ENCODE measurements at places on chromosomes 6 and 20. TPM values are rescaled to one million over a fixed set of nuclear protein-coding genes. Genes with fewer than 3 reads are reported as not detected.

MAS1 gene
- not detected for polyA plus RNA-seq

DNA sequence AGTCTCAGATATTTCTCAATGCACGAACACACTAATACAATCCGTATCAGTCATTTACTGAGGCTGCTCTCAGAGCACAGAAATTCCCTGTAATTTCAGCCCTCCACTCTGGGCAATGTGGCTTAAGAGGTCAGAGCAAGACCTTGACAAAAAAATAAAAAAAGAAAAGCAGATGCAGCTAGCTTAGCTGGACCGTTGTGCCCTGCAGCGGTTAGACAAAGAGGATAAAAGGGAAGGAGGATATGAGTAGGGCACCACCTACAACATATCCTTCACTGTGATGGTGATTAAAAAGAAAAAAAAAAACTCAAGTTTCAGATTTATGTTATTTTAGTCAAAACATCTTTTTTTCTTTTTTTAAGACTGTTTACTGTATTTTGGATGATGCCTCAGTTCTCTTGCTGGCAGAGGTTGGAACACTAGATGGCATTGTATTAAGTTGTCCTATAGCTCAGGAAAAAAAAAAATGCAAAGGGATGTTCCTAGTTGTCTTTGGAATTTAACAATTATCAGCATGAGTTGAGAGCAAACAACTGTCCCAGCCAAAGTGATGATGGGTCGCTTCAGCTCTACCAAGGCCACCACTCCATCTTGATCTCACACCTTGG, 59.9 kb downstream of the ANKEF1 start:
- H3K4me1 ChIP-seq, result no peaks in the 10 kb centered on the region
- H3K27me3 ChIP-seq, result no peaks in the 10 kb centered on the region
- H3K36me3 ChIP-seq, result no peaks in the 10 kb centered on the region
- no peak overlapping the region for H3K27ac ChIP-seq
- DNase-seq, result no peak

AURKA gene
- 2.8 TPM for polyA plus RNA-seq

DNA sequence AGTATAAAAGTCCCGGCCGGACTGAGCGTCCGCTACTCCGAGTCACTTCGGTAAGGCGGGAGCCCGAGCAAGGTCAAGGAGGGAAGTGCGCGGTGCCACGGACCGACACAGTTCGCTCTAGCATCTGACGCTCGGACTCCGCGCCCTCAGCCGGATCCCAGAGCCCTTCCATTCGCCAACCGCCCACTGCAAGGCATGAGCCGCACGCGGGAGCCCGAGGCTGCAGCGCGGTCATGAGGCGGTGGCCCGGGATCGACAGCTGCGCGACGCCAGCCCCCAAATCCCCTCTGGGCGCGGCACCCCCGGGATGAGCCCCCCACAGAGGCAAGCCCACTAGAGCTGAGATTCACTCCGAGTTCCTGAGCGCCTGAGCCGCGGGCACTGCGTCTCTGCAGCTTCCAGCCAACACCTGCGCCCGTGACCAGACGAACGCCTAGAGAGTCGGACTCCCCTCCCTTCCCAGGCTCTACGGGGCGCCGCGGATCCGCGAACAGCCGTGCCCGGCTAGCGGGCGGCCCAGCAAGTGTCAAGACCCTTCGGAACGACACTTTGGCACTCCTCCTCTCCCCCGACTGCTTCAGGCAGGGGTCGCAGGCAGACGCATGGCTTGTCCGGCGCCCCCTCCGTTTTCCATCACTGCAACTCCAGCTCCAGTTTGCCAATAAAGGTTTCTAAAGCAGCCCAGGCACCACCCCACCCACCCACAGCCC, 725 bp upstream of the ISM1 start:
- peak overlapping the region; percentile 14 for H3K4me3 ChIP-seq
- peaks cover 20% of the 10 kb centered on the region for H3K4me1 ChIP-seq
- H3K27ac ChIP-seq, result peak overlapping the region; percentile 37
- peak; percentile 28 for DNase-seq
- H3K36me3 ChIP-seq, result no peaks in the 10 kb centered on the region

DNA sequence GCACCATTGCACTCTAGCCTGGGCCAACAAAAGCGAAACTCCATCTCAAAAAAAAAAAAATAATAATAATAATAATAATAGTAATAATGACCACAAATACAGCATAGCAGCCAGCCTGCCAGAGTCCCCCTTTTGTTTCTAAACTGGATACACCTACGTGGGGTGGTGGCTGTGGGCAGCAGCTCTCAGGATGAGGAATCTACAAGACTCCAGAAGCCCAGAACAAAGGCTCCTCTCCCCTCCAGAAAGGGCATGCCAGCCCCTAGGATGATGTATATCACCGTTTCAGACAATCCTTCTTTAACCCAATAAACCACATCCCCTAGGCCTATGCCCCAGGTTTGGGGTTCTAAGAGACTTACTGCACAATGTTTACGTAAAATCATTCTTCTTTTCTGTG, 155.9 kb downstream of the QRSL1 start:
- H3K27ac ChIP-seq, result no peak overlapping the region
- H3K4me3 ChIP-seq, result no peak overlapping the region
- H3K27me3 ChIP-seq, result no peaks in the 10 kb centered on the region
- no peak for DNase-seq
- H3K36me3 ChIP-seq, result no peaks in the 10 kb centered on the region

- peaks cover 23% of the 10 kb centered on the region for H3K4me1 ChIP-seq
- no peaks in the 10 kb centered on the region for H3K27me3 ChIP-seq
- peaks cover 16% of the 10 kb centered on the region for H3K36me3 ChIP-seq
- H3K4me3 ChIP-seq, result peak within 1 kb of the TSS; percentile 84
Measured at GRCh38 chr6:31806470-31807272, at the start of gene LSM2. Gene LSM2, minus strand, starts transcription at chr6:31806966. Its CDS starts 209 bp downstream, at chr6:31806757.

DNA sequence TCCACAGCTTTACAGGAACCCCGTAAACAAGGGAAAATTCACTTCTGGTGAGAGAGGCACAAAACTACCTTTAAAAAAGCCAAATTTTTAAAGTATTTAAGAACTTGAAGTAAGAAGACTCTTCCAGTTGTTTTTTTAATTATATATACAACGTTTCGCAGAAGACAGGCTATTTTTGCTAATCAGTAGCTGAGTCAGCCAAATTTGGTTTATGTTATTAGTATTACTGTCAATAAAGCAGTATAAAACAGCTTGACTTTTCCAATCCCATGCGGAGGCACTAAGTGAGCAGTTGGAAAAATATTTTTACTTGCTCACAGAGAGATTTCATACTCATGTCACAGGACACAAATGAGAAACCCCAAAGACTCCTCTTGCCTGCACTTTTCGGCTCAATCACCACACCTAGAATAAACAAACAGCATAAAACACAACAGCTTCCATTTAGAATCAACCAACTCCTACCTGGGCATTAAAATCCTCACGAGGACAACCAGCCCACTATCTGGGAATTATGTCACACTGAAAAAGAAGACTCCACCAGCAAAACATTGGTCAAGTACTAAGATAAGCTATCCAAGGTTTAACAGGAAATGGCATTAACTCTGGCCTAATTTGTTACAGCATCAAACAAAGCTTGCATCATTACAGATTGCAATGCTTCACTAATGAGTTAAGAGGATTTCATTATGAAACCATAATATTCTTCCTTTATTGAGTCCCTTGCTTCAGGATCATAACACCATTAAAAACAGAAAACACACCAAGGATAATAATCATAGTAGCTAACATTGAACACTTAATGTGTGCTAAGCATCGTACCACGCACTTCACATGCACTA, 26.3 kb downstream of the ELOVL5 start:
- H3K36me3 ChIP-seq, result no peaks in the 10 kb centered on the region

GRCh38 chr6:123869334-123869733, 65.7 kb downstream of the NKAIN2 start:
- no peaks in the 10 kb centered on the region for H3K27me3 ChIP-seq
- no peak for DNase-seq
- no peak overlapping the region for H3K27ac ChIP-seq
- no peak overlapping the region for H3K4me3 ChIP-seq
- no peaks in the 10 kb centered on the region for H3K4me1 ChIP-seq
- H3K36me3 ChIP-seq, result no peaks in the 10 kb centered on the region

STMND1 gene
- polyA plus RNA-seq, result not detected

TFAP2B gene
- polyA plus RNA-seq, result not detected

MUCL3 gene
- polyA plus RNA-seq, result not detected

CABLES2 gene
- 0.45 TPM for polyA plus RNA-seq

MYMX gene
- not detected for polyA plus RNA-seq

DNA sequence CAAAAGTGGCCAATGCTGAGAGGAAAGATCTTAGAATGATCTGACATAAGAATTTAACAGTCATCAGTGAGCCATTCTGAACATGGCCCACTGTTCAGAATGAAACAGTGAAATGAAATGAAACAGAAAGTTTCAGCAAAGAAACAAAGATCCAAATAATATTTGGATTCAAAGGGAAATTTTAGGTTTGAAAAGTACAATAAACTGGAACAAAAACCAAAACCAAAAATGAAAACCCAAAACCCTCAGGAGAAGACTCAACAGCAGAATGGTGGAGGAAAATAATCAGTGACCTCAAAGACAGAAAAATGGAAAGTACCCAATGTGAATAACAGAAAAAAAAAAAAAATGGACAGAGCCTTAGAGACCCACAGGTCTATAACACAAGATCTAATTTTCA, 66.1 kb upstream of the EMILIN3 start:
- H3K36me3 ChIP-seq, result peaks cover 18% of the 10 kb centered on the region
- DNase-seq, result no peak
- peaks cover 34% of the 10 kb centered on the region for H3K4me1 ChIP-seq
- H3K27ac ChIP-seq, result no peak overlapping the region
- H3K4me3 ChIP-seq, result no peak overlapping the region

DNA sequence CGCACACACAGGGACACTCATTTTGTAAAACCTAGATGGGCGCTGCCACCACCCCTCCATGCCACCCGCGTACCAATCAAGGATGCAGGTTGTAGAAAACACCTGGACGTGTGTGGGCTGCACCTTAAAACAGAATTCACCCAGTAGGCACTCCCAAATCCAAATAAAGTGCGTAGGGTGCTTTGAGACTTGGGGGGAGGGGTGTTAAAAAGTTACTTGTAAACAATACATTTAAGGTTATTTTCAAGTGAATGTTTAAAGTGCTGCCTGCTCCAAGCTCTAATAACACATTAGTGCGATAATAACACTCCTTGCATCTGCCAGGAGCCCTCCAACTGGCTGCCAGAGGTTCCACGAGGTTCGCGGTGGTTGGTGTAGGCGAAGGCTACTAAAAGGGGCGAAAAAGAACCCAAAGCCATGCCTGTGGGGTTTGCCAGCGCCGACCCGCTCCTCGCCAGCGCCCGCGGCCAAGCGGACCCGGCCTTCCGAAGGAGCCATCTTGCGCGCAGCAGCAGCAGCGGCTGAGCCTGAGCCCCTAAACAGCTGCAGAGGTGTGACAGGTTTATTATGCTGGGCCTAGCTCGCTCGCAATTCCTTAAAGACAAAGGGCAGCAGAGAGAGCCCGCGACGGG, 11.5 kb downstream of the FOXC1 start:
- no peak overlapping the region for H3K27ac ChIP-seq
- H3K36me3 ChIP-seq, result no peaks in the 10 kb centered on the region
- H3K4me3 ChIP-seq, result no peak overlapping the region
- H3K27me3 ChIP-seq, result peaks cover 11% of the 10 kb centered on the region
- no peak for DNase-seq
- peaks cover 15% of the 10 kb centered on the region for H3K4me1 ChIP-seq

- no peaks in the 10 kb centered on the region for H3K27me3 ChIP-seq
- no peaks in the 10 kb centered on the region for H3K4me1 ChIP-seq
- H3K27ac ChIP-seq, result no peak overlapping the region
- H3K4me3 ChIP-seq, result no peak overlapping the region
Measured at GRCh38 chr6:76774781-76775384, 688.4 kb downstream of the HTR1B start.

DNA sequence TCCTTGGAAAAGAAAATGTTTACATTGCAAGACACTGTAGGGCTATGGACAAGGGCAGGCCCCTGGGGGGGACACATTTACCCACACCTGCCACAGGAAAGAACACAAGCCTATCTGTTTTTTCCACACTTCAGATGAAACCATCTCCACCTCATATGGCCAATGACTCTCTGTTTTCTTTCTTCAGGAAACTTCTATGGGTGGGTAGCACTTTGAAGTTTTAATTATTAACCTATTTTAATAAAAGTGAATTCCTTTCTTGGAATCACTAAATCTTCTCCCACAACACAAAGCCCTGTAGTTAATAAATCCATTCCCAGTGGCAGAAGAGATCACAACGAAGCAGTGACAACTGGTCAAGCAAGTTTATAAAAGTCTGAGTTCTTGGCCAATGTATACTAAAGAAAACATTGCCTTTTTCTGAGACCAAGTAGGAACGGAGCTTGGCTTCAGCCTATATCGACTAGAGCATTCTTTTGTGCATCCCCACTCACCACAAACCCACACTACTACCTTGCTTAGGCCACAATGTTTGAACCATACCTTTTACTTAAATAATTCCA, 125.1 kb upstream of the CARMIL1 start:
- no peaks in the 10 kb centered on the region for H3K27me3 ChIP-seq
- no peak overlapping the region for H3K27ac ChIP-seq
- no peak for DNase-seq
- no peaks in the 10 kb centered on the region for H3K36me3 ChIP-seq
- H3K4me3 ChIP-seq, result no peak overlapping the region

- no peak overlapping the region for H3K4me3 ChIP-seq
- DNase-seq, result no peak
- H3K4me1 ChIP-seq, result no peaks in the 10 kb centered on the region
- H3K27me3 ChIP-seq, result no peaks in the 10 kb centered on the region
- no peak overlapping the region for H3K27ac ChIP-seq
Measured at GRCh38 chr20:38059832-38060231, 26.3 kb downstream of the RPRD1B start.

GRCh38 chr6:106253172-106253571, 72.4 kb downstream of the ATG5 start:
- no peak for DNase-seq
- H3K36me3 ChIP-seq, result no peaks in the 10 kb centered on the region
- H3K4me1 ChIP-seq, result no peaks in the 10 kb centered on the region

BCAS4 gene
- polyA plus RNA-seq, result 14.6 TPM

SLC22A7 gene
- polyA plus RNA-seq, result not detected

DNA sequence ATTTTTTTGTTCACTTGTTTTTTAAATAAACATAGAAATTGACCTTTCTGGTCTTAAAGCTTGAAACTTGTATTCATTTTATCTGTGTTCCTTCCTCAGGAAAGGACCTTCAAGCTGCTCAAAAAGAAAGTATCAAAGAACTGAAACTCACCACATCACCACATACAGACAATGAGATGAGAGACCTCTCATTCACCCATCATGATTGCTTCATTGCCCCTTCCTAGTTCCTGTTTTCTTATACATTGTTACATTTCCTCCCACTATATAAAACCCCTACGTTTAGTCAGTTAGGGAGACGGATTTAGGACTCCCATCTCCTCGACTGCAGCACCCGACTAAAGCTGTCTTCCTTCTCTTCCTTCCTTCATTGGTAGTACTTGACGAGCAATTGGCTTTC, 180.5 kb upstream of the OPRM1 start:
- no peak overlapping the region for H3K4me3 ChIP-seq
- H3K4me1 ChIP-seq, result no peaks in the 10 kb centered on the region
- H3K36me3 ChIP-seq, result no peaks in the 10 kb centered on the region
